Fibroblast of lung (primary cell): ENCODE measurements at places on chromosomes 5 and 9. TPM values are rescaled to one million over a fixed set of nuclear protein-coding genes. Genes with fewer than 3 reads are reported as not detected.

The MSX2 gene
- total RNA-seq: 1.0 and 1.3 TPM in 2 replicates

The PFN3 gene
- total RNA-seq: not detected in 2 replicates

The NPDC1 gene
- total RNA-seq: 10.5 and 15.7 TPM in 2 replicates

The IL13 gene
- total RNA-seq: not detected in 2 replicates

The ITGA2 gene
- 50.1 and 75.5 TPM in 2 replicates for total RNA-seq

The ARSI gene
- total RNA-seq: 5.9 and 8.5 TPM in 2 replicates

The TAF1L gene
- under 0.01 TPM in 2 replicates for total RNA-seq

The SEMA6A gene
- 0.17 and 0.26 TPM in 2 replicates for total RNA-seq

The ANKH gene
- 5.4 and 5.8 TPM in 2 replicates for total RNA-seq

The RPL37 gene
- total RNA-seq: 2,414 and 3,168 TPM in 2 replicates

The NTNG2 gene
- 0.77 and 2.1 TPM in 2 replicates for total RNA-seq

The GABBR2 gene
- total RNA-seq: under 0.01 and 0.33 TPM in 2 replicates

The WWC1 gene
- 2.5 and 4.9 TPM in 2 replicates for total RNA-seq

The SLC26A2 gene
- total RNA-seq: 11.6 and 15.7 TPM in 2 replicates

The PCDHAC2 gene
- 1.7 and 2.6 TPM in 2 replicates for total RNA-seq

The EGR1 gene
- total RNA-seq: 7.2 and 8.8 TPM in 2 replicates

The ANKRD34B gene
- total RNA-seq: not detected in 2 replicates

The TAF11L5 gene
- total RNA-seq: not detected in 2 replicates
